ENCODE measurements at places on chromosomes 16 and 17.

GRCh38 chr16:24036038-24036543, 200.3 kb downstream of the PRKCB start:
- DNase-seq = peak; percentile 67

GRCh38 chr17:57924677-57925076, 30.5 kb downstream of the CUEDC1 start:
- DNase-seq = no peak

DNA sequence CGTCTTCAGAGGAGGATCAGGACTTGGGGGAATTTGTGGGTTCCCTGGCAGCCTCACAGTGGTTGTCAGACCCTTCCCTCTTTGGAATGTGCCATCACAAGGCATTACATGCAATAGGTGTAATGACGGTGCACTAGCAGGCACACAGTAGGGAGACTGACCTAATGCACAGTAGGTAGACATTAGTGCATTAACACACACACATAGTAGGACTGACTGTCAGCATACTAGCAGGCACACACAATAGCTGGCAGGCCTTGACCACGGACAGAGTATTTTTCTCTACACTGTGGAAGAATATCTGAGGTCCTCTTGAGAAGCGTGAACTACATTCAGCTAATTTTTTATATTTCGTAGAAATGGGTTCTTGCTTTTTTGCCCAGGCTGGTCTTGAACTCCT, 10.9 kb upstream of the UBALD2 start:
- DNase-seq = no peak

DNA sequence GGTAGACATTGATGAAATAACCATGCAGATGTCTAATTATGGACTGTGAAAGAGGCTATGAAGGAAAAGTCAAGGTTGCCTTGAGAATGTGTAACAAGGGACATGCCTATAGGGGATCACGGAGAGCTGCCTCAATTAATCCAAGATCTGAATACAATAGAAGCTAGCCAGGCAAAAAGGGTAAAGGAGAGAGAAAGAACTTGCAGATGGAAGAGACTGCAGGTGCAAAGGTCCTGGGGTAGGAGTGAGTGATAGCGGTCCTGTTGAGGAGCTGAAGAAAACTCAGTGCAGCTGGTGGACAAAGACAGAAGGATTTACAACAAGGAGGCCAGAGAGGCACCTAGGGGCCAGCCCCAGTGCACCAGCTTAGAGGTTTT, 15.9 kb upstream of the TNS4 start:
- DNase-seq = no peak

DNA sequence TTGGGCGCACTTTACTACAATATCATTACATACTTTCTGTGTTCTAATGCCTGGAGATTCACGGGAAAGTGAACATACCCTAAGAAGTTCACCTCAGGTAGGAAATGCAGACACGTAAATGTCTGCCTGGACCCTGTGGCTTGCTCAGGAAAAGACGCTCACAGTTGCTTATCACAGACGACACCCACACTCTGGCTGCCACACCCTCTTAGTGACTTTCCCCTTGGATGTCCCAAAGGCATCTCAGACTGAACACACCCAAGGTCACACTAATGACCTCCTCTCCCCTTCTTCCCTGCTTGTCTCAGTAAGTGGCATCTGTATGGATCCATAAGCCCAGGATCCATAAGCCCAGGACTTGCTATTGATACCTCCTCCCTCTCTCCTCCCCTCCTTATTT, 32.6 kb downstream of the CDRT15 start:
- no peak for DNase-seq

- DNase-seq = no peak
These were observed 78.3 kb downstream of the RMI2 start for GRCh38 chr16:11423315-11424117.

GRCh38 chr17:12821376-12821940, 32.2 kb downstream of the ARHGAP44 start:
- peak; percentile 25 for DNase-seq

All from trophoblast cell (in vitro differentiated cells and primary cell).